ENCODE measurements at places on chromosomes 7 and 10.

DNA sequence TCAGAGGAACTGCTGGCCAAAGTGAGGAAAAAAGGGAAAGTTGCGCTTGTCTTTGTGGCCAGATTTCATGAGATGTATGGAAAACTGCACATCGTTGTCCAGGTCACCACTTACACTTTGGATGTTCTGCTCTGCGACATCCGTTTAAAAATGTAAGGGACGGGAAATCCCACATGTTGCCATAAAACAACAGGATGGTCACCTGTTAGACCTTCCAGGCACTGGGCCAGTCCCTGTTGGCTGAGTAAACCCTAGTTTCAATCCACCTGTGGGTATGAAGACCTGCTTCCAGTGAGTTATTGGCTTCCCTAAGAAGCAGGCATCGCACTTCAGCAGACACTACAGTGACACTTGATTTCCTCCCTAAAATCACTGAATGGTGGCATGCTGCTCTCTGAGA lies 2.7 kb upstream of the STAMBPL1 start:
- no peak for DNase-seq

DNA sequence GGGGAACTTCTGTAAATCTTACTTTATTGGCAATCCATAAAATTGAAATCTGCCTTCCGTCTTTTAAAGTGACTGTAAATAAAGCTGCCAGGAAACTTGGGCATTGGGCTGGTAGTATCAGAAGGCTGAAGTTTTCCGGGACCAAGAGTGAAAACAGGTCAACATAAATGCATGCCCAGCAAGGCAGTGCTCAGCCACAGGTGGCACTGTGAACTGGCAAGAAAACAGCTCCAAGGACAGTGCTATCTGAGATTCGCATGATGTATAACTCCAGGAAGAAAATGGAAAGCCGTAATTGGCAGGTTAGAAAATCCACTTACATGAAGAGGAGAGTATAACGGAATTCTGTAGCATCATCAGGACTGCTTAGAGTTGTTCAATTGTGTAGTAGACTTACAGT lies 1.9 kb upstream of the INSYN2A start:
- no peak for DNase-seq

- no peak for DNase-seq
Observed at GRCh38 chr10:44660271-44660670, 250.9 kb upstream of the TMEM72 start.

DNA sequence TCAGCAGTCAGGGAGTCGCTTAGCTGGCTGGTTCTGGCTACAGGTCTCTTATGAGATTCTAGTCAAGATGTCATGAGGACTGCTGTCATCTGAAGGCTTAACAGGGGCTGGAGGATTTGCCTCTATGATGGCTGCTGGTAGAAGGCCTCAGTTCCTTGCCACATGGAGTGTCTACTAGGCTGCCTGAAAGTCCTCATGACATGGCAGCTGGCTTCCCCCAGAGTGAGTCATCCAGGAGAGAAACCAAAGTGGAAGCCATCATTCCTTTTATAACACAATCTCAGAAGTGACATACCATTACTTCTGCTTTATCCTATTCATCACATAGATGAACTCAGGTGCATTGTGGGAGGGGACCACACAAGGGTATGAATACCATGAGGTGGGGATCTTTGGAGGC lies 75.1 kb downstream of the EXOC6 start:
- DNase-seq, result no peak

DNA sequence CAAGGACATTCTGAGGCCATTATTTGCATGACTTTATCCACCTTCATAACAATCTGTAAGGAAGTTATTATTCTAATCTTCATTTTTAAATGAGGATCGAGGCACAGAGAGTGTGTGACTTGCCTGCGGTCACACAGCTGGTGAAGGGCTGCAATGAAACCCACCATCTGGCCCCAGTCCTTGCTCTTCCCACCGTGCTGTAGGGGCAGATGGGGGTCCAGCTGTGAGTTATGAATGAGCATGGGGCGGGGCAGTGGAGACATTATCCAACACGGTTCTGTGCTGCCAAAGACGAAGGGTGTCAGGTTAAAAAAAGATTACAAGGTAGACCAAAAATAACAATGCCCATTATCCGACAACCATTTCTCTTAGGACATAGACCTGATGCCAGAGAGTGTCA lies 417.5 kb upstream of the MGMT start:
- DNase-seq, result no peak

Data from progenitor cell of endocrine pancreas (in vitro differentiated cells).